NCI-H524 (cell line): ENCODE measurements at places on chromosomes 16 and 17.

DNA sequence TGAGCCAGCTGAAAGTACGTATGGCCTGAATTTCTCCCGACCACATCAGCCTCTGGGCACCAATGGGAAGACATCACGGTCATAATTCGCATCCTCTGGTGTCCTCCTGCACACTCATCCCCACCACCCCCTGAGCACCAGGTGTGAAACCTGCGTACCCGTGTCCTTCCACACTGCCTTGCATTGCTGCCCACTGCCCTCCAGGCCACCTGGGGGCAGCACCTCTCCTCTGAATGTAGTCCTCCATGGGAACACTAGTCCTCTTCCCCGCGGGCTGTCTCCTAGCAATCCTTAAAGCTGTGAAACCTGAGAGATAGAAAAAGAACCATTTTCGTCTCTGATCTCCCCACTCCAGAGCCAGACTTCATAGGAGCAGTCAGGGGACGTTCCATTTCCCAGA lies 125.5 kb downstream of the ZNF18 start:
- DNase-seq, result no peak

GRCh38 chr16:16025214-16025968 lies 76.0 kb downstream of the ABCC1 start:
- no peak for DNase-seq

- DNase-seq, result no peak
These were observed 36.4 kb downstream of the SNX20 start for GRCh38 chr16:50644729-50645128.

- no peak for DNase-seq
These were observed 28.4 kb downstream of the TEKT5 start for GRCh38 chr16:10666291-10666690.

GRCh38 chr17:76384987-76385891 lies 830 bp downstream of the SPHK1 start:
- no peak for DNase-seq

GRCh38 chr16:79571065-79571902 lies 29.3 kb downstream of the MAF start:
- DNase-seq, result no peak

DNA sequence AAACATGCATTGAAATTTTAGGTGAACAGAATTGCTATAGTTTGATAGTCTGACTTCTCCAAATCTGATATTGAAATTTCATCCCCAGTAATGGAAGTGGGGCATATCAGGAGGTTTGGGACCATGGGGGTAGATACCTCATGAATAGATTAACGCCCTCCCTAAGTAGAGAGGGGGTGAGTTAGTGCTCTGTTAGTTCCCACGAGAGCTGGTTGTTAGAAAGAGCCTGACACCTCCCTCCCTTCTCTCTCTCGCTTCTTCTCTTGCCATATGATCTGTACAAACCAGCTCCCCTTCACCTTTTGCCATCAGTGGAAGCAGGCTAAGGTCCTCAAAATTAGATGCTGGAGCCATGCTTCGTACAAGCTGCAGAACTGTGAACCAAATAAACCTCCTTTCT lies 78.8 kb downstream of the BRIP1 start:
- no peak for DNase-seq

- DNase-seq, result no peak
These were observed 805.3 kb upstream of the SOX9 start for GRCh38 chr17:71315568-71315967.

DNA sequence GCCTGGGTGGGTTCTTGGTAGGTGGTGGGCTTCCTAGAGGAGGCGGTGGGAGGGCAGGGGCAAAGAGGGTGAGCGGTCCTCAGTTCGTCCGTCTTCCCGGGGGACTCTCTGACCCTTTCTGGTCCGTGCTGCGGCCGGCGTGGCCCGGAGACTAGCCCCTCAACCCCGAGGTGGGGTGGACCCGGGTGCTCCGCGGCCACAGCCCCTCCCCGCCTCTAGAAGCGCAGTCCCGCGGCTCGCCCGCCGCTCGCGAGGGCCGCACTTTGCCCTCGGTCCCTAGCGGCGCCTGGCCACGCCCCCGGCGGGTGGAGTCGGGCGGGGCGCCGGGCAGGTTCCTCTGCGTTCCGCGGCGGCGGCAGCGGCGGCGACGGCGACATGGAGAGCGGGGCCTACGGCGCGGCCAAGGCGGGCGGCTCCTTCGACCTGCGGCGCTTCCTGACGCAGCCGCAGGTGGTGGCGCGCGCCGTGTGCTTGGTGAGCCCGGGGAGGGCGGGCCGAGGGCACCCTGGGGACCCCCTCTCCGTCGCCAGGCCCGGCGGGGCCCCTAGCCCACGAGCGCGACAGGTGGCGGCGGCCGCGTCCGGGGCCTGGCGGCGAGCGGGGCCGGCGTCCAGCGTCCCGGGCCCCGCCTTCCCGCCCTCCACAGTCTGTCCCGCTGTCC lies at the start of gene SYNGR2:
Gene SYNGR2 (plus strand): TSS at position 340 of the 661 bp plus-strand sequence. CDS start 36 bp downstream, at position 376.
- peak; percentile 87 for DNase-seq

GRCh38 chr17:56690441-56691291 lies 97.2 kb downstream of the NOG start:
- DNase-seq, result no peak

DNA sequence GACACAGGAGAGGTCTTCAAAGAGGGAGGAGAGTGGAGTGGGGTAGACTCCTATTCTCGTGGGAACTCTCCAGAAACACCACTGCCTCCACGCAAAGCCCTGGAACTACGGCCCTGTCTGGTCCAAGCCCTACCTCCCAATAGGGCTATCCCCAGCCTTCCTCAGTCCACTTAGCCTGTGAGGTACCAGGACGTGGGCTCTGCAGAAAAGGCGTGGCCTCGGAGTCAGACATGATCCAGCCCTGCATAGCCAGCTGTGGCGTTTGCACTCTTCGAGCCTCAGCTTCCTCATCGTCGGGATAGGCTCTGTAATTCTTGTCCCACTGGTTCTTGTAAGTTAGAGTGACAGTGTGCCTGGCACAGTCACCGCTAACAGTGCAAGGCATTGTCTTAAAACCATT lies 13.8 kb downstream of the ENDOV start:
- DNase-seq, result no peak

GRCh38 chr16:47887496-47887895 lies 268.3 kb downstream of the ABCC12 start:
- no peak for DNase-seq

- DNase-seq, result no peak
These were observed 24.3 kb downstream of the KCNJ16 start for GRCh38 chr17:70099294-70099693.

- peak; percentile 61 for DNase-seq
These were observed 43.3 kb downstream of the BCAS3 start for GRCh38 chr17:60720763-60721531.

GRCh38 chr16:9911989-9912388 lies 270.2 kb downstream of the GRIN2A start:
- DNase-seq, result no peak

DNA sequence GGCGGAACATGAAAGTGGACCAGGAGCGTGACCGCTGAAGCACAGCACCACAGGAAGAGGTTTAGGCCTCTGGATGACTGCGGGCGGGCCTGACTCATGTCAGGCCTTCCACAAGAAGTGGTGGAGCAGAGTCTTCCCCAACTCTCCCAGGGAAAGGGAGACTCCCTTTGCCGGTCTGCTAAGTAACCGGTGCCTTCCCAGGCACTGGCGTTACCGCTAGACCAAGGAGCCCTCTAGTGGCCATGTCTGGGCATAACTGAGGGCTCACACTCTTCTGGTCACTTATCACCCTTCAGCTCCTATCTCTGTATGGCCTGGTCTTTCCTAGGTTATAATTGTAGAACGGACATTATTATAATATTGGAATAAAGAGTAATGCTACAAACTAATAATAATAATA lies 1931.9 kb downstream of the TP53TG3F start:
- DNase-seq, result no peak

DNA sequence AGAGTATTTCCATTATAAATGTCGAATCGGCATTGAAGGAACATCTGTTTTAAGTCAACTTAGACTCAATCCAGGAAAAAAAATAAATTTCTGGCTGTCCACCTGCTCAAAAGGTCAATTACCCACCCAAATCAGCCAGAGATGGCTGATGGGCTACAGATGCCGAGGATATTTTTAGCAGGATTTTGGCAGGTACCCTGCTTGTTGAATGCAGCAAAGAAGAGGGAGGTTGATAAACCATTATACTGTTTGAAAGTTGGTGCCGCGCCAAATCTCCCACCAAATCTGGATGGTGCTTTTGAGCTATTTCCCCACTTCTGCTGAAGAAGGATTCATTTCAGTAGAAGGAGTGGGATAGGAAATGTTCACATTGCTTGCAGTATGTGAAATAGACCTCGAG lies 537.7 kb downstream of the MAF start:
- no peak for DNase-seq
